ENCODE measurements at places on chromosomes 5 and 9.

GRCh38 chr9:24045150-24045549 is 219.1 kb upstream of the ELAVL2 start:
- DNase-seq: no peak

GRCh38 chr5:156402387-156402921 is 75.5 kb downstream of the SGCD start:
- DNase-seq: no peak

DNA sequence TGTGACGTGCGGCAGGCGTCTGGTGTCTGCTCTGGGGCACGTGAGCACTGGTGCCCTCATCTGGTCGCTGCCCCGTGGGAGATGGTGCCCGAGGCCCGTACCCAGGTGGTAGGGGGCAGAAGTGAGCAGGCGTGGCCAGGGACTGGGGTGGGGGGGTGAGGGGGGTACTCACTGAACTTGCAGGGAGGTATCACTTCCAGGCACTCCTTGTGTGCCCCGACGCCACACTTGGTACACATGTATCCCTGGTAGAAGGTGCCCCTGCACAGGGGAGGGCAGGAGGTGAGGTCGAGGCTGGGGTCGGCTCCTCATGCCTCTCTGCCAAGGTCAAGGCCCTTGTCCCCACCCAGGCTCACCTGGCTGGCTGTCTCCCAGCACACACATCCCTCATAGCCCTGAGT is 45.2 kb upstream of the SARDH start:
- DNase-seq: no peak

GRCh38 chr5:157961896-157962590 is 103.1 kb upstream of the CLINT1 start:
- no peak for DNase-seq

GRCh38 chr5:148990817-148991216 is 72.0 kb downstream of the SH3TC2 start:
- no peak for DNase-seq

DNA sequence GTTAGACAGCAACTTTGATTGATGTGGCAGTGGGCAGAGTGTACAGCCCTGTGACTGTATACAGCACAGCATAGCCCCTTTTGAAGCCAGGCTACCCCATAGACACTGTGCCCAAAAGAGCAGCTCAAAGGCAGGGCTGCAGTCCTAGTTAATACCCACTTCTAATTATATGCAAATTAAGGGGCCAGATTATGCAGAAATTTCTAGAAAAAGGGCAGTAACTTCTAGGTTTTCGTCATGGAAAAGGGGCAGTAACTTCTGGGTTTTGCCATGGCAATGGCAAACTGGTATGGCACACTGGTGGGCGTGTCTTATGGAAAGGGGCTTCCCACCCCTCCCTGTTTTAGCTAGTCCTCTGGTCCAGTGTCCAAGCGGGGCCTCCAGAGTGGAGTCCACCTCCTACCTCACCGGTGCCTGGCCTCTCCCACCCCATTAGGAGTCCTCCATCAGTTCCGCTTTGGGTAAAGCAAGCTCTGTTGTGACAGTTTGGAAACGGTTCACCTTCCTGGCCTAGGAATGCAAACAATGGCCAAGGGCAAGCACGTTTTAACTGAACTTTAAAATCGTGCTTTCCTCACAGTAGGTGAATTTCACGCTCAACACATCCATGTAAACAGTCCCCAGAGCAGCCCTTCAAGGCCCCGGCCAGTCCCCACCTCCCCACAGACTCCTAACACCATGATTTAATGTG is 5.6 kb downstream of the ADAMTS13 start:
- DNase-seq: no peak

Measured in left lung (tissue), 14 donors.